Fibroblast of villous mesenchyme (primary cell): ENCODE measurements at places on chromosomes 2 and 18. TPM values are rescaled to one million over a fixed set of nuclear protein-coding genes. Genes with fewer than 3 reads are reported as not detected.

The SKA1 gene
- 9.0 and 13.4 TPM in 2 replicates for total RNA-seq

The FBXO11 gene
- 46.1 and 48.8 TPM in 2 replicates for total RNA-seq

The ZFP36L2 gene
- 12.2 and 25.9 TPM in 2 replicates for total RNA-seq

DNA sequence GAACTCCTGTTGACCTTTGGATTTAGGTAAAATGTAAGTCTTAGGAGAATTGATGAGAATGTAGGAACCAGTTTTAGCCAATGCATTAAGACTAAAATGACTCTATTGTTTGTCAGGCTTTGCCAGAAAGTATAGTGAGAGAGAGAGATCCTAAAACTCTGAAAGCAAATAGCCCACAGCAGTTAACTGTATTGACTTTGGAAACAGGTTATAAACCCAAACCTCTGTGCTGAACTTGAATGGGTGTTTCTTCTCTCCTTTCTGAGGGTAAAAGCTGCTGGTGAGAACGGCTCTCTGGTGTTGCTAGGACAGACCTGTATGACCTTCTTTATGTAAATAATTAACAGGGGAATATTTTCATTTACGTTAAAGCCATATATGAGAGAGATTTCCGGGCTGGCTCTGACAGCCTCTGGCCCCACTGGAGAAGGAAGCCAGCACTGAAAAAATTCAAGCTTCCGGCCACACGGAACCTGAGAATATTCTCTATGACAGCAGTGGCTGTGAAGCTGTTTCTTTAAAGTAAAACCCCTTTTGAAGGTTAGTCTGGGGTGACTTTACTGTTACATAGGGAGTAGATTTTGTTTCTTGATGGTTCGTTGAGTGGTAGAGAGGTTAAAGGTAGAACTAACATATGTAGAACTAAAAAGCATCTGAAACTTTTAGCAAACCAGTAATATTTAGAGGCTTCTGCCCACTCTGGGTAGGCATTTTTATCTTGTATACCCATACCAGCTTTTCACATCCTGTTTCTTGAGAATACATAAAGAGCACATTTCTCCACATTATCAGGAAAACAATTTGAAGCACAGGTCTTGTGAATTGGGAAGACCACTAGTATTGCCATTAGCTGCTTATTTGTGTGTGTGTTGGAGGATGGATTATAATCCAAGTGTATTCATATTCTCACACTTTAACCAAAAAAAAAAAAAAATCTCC is 123.8 kb downstream of the SPTBN1 start:
- no peak for DNase-seq

- peak; percentile 75 for DNase-seq
These were observed 18.8 kb upstream of the MREG start for GRCh38 chr2:216031960-216032689.

GRCh38 chr2:134788417-134788816 is 50.0 kb upstream of the ACMSD start:
- DNase-seq, result no peak

- DNase-seq, result peak; percentile 3
These were observed 242.2 kb downstream of the FHOD3 start for GRCh38 chr18:36539674-36540231.

DNA sequence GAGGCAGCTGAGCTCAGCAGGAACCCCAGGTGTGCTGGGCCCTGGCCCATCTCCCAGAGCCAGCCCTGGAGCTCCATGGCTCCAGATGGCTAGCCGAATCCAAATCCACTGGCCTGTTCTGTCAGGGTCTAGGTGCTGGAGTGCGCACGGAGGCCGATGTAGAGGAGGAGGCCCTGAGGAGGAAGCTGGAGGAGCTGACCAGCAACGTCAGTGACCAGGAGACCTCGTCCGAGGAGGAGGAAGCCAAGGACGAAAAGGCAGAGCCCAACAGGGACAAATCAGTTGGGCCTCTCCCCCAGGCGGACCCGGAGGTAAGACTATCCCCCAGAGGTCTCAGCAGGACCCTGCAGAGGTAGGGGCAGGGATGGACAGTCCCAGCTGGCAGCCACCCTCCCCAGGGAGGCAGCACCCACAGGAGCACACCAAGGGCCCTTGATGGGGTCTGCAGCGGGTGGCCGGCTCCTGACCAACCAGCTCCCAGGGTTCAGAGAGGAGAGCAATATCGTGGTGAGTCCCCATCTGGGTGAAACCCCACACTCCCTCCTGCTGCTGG is 26.1 kb upstream of the PRLH start:
- no peak for DNase-seq

DNA sequence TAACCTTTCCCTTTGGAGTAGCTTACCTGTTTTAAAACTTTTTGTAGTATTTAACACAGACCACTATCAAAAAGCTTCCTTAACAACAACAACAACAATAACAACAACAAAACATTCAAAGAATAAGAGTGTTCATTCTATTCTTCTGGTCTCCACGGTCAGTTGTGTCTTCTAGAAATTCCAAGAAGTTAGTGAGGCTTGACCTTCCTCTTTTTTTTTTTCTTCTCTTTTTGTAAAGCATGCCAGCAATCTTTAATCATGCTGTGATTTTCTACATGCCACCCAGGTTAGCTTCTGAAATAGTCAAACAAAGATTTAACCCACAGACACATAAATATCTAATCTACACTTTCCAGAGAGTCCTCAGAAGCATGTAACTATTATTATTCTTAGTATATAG is 28.4 kb upstream of the KLHL14 start:
- DNase-seq, result no peak

GRCh38 chr18:49515516-49515915 is 28.5 kb upstream of the C18orf32 start:
- no peak for DNase-seq

GRCh38 chr18:68841301-68841700 is 43.4 kb downstream of the CCDC102B start:
- peak; percentile 63 for DNase-seq

- no peak for DNase-seq
These were observed 166.2 kb downstream of the ACKR3 start for GRCh38 chr2:236735825-236736238.

- no peak for DNase-seq
These were observed 103.8 kb upstream of the ST3GAL5 start for GRCh38 chr2:85992611-85993010.

- DNase-seq, result no peak
These were observed 98.7 kb downstream of the FAM210A start for GRCh38 chr18:13627639-13628038.
